ENCODE measurements at places on chromosomes 13 and 19. TPM values are rescaled to one million over a fixed set of nuclear protein-coding genes. Genes with fewer than 3 reads are reported as not detected.

KLK14 gene
- total RNA-seq = not detected

PIP5K1C gene
- 164 TPM for total RNA-seq

NANOS3 gene
- total RNA-seq = not detected

PSG3 gene
- not detected for total RNA-seq

EML2 gene
- 17.8 TPM for total RNA-seq

DNA sequence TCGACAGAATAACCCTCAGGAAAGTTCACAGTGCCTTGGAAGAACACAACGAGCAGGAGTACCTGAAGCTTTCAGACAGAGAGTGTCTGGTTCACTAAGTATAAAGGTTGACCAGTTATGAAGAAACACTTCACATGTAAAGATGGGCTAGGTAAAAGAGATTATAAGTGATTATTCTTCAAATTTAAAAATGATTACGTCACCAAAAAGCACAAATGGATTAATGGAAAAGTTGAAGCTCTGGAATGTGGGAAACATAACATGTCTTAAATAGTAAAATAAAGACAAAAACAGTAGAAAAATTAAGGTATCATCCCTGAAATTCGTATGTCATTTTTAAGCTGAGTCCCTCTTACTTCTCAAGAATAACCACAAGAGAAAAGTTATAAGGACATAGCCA lies 643.9 kb upstream of the KLF12 start:
- no peak for DNase-seq

GRCh38 chr13:72437458-72437857 lies 290.0 kb downstream of the MZT1 start:
- no peak for DNase-seq

Measured in stomach (tissue), 19 donors.